ENCODE measurements at places on chromosomes 1 and 21. TPM values are rescaled to one million over a fixed set of nuclear protein-coding genes. Genes with fewer than 3 reads are reported as not detected.

The IL20 gene
- not detected for total RNA-seq

The MXRA8 gene
- total RNA-seq, result 0.56 TPM

The RIPK4 gene
- total RNA-seq, result 0.09 TPM

DNA sequence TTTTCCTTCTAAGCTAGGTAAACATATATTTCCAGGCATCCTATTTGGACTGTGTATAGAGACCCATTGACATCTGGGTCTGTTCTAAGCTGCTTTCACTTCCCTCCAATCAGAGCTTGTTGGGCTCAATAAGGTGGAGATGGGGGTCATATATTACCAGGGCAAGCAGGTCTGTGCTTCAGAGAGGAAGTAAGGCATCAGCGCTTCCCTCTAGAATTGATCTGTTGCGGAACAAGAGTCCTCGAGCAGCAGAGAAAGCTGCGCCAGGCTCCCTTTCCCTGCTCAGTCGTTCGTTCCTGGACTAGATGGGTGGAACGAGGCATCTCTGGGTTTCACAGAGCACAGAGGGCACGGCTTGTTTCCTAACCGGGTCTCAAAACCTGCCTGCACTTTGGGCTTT is 63.5 kb downstream of the DISC1 start:
- no peak for DNase-seq

DNA sequence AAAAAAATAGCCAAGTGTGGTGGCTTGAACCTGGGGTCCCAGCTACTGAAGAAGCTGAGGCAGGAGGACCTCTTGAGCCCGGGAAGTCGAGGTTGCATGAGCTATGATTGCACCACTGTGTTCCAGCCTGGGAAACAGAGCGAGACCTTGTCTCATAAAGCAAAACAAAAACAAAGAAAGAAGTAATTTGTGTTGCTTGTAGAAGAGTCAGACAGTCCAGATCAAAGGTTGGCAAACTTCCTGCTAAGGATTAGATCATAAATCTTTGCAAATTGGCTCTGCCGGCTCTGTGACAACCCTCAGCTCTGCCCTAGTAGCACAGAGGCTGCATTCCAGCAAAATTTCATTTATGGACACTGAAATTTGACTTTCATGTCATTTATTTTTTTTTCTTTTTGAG is 19.0 kb upstream of the MFN2 start:
- DNase-seq, result peak; percentile 49

The RIT1 gene
- 59.4 TPM for total RNA-seq

DNA sequence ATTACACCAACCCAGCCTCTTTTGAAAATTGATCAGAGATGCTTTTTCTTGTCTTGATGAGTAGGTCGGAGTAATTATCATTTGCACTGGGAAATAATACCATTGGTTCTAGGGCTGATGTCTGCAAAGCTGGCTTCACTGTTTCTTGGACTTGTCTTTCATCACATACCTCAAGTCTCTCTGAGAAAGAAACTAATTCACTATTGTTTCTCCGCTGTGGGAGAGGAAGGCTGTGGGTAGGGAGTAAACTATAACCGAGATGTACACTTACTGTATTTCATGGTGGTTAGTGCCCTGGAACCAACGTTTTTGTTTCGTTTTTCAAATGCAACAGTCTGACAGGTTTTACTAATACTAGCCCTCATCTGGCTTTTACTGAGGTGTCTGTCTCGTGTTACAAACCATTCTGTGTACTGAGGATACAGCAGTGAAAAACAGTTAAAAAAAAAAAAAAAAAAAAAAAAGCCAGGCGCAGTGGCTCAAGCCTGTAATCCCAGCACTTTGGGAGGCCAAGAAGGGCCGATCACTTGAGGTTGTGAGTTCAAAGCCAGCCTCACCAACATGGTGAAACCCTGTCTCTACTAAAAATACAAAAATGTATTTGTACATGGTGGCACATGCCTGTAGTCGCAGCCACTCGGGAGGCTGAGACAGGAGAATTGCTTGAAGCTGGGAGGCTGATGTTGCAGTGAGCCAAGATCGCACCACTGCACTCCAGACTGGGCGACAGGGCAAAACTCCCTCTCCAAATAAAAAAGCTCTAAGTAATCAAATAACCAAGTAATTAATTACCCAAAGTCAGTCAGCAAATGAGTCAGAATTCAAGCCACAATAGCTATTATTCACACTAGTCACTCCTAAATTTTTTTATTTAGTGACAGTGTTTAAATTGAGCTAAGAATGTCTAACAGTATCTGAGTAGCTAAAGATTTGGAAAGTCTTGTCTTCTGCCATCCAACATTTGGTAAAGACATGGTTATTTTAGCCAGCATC is 23.3 kb downstream of the TOMM20 start:
- DNase-seq, result no peak

DNA sequence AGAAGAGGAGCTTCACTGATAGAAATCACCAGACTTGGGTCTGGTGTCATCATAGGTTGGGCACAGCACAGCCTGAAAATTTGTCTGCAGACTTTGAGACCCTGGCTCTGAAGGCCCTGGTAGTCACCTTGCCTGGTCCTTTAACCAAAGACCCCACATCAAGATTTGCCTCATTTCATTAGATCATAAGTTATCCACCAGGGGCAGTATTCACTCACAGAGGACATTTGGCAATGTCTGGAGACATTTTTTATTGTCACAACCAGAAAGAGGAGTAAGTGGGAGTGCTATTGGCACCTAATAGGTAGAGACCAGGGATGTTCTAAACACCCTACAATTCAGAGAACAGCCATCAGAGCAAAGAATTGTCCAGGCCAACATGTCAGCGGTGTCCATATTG is 22.1 kb upstream of the PAX7 start:
- no peak for DNase-seq

GRCh38 chr1:11650331-11650991 is 3.8 kb downstream of the FBXO2 start:
- DNase-seq, result peak; percentile 89

- DNase-seq, result peak; percentile 17
These were observed 77.7 kb downstream of the CAPZB start for GRCh38 chr1:19407494-19408096.

The SHISAL2A gene
- total RNA-seq, result not detected

DNA sequence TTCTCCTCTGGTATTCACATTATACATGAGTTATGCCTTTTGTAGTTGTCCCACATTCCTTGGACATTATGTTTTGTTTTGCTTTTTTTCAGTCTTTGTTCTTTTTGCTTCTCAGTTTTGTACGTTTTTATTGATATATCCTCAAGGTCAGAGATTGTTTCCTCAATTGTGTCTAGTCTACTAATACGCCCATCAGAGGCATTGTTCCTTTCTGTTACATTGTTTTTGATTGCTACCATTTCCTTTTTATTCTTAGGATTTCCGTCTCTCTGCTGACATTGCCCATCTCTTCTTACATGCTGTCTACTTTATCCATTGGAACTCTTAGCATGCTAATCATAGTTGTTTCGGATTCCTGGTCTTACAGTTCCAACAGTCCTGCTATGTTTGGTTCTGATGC is 27.8 kb upstream of the MPC2 start:
- DNase-seq, result peak; percentile 62

DNA sequence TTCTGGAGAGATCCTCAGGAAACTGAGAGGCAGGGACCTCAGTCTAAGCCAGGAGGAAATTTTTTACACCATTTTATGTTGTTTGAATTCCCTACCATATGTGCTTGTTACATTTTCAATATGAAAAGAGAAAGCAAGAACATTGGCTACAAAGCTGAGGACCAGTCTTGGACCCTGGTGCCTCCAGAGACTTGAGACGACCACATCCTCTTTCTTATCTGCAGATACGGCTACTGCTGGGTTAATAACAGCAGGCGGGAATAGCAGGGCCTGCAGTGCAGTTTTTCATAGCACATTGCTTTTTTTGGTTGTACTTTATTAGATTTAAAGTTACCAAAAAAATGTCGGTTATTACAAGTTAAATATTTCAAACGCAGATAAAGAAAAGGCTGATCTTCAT is 3.9 kb downstream of the KDM4A start:
- no peak for DNase-seq

GRCh38 chr1:52162947-52163346 is 21.1 kb downstream of the ZFYVE9 start:
- DNase-seq, result no peak
